ENCODE measurements at places on chromosomes 2 and 18.
A peak's percentile ranks its signal among the peaks of the same experiment; 100 is the strongest.

DNA sequence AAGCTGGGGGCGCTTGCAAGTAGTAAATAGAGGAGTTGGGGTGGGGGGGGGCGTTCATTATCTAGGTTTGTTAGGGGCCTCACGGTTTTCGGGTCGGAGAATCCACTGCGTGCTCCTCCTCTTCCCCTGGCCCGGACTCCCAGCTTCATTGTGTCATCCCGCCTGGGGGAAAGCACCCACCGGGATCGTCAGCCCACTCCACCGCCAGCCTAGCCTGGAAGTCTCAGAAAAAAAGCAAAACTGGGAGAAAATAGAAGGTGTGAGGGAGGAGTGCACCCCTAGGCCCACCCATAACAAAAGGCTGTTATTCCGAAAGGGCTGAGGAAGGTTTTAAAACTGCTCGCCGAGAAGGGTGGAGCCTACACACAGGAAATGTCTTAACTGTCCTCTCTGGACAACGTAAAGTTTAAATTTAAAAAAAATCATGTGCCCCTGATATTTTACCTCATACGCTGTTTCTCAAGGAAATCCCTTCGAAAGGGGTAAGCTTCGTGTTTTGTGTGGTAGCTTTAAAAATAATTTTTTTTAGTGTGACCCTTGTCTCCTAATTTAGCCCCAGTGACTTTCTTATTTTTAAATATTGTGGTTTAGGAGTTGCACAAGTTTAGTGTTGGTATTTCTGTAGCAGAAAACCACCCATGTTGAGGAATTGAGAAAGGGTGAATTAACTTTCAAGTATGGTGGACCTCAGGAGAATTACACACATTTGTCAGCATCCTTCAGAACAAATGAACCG lies 104.2 kb downstream of the SPTBN1 start:
- peak; percentile 85 for DNase-seq

DNA sequence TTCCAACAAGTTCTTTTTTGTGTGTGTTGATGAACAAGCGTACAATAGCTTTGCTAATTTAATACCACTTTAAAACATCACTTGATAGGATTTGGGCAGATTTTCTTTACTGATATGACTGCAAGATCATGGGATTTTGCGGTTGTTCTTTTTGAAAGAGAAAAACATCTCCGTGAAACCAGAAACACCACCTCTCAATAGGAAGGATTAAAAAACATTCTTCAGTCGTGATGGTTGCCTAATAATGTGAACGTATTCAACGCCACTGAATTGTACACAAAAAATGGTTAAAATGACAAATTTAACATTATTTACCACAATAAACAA lies 19.3 kb downstream of the RBMS1 start:
- no peak for DNase-seq

- peak; percentile 41 for DNase-seq
Measured at GRCh38 chr2:231222318-231223000, 24.0 kb downstream of the ARMC9 start.

DNA sequence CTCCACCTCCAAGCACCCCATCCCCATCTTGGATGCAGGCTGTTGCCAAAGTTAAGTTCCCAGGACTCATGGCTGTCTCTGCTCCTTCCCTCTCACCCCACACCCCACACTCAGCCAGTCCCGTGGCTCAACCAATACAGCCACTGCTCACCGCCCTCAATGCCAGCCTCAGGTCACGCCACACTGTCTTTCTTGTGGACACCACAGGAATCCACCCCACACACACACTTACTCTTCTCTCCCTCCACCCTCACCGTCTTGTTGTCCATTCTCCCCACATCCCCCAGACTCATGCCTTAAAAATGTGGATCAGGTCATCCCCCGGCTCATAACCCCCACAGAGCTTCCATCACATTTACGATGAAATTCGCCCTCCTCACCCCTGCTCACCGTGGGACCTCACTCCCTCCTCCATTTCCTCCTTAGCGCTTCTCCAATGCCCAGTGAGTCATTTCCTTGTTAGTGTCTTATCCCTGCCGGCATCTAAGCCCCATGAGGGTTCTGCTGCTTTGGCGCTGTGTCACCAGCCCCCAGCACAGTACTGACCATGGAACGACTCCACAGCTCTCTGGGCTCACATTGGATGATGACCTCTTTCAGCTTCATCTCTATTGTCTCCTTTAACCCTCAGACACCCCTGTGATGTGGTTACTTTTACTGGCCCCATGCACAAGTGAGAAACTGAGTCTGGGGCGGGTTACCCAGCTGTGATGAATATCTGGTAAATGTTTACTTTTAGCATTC lies 13.8 kb downstream of the MLPH start:
- peak; percentile 90 for DNase-seq

DNA sequence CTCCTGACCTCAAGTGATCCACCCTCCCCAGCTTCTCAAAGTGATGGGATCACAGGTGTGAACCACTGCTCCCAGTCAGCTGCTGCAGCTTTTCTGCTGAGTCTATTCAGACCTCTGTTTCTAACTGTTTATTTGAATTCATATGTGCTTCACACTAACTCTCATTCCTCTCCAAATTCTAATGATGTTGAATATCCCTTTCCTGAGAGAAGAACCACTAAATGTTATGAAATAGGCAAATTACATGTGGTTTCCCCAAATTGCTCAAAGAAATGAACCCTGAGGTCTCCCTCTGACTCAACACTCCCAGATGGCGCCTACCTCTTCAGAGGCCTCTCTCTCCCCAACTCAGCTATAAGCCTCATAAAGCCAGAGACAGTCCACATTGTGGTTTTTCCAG lies 98.6 kb downstream of the IRS1 start:
- peak; percentile 75 for DNase-seq

- DNase-seq = no peak
Measured at GRCh38 chr2:127194447-127194846, 25.7 kb downstream of the CYP27C1 start.

GRCh38 chr2:173282795-173283545 lies 71.7 kb upstream of the CDCA7 start:
- DNase-seq = no peak

DNA sequence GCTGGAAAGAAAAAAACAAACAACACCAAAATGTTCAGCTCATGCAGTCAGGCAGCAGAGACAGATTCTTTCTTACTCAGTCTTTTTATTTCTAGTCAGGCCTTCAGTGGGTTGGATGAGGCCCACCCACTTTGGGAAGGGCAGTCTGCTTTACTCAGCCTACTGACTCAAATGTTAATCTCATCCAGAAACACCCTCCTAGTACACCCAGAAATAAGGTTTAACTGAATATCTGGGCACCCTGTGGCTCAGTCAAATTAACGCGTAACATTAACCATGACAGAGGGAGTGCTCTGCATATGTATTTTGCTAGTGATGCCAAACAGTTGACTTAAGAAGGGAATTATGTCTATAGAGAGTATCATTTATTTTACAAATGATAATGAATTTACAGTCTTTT lies 401.6 kb downstream of the PARD3B start:
- DNase-seq = no peak

DNA sequence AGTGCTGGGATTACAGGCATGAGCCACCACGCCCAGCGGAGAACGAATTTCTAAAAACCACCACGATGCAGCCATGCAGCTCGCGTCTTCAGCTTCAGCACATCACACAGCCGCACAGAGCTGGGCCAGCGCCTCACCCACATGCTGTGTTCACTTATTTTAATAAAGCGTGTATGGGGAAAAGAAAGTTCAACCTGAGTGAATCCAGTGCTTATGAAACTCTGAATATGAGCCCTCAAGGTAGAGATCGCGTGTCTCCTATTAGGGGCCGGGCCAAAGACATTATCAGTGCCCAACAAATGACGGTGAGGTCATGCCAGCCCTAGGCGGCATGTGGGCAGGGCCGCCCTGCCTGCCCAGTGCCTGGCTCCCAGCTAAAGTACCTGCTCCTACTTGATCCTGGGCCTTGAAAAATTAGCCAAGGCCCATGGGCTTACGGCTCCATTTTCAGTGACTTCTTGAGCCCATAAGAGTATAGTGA lies 44.3 kb downstream of the SPRED2 start:
- no peak for DNase-seq

DNA sequence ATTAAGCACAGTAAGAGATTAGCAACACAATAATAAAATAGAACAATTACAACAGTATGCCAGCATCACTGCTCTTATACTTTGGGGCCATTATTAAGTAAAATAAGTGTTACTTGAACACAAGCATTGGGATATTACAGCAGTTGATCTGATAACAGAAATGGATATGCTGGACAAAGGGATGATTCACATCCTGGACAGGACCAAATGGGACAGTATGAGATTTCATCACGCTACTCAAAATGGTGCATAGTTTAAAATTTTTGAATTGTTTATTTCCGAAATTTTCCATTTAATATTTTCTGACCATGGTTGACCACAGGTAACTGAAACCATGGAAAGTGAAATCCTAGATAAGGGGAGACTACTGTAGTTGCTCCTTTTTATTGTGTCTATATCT lies 138.2 kb downstream of the UBR3 start:
- DNase-seq = peak; percentile 23

DNA sequence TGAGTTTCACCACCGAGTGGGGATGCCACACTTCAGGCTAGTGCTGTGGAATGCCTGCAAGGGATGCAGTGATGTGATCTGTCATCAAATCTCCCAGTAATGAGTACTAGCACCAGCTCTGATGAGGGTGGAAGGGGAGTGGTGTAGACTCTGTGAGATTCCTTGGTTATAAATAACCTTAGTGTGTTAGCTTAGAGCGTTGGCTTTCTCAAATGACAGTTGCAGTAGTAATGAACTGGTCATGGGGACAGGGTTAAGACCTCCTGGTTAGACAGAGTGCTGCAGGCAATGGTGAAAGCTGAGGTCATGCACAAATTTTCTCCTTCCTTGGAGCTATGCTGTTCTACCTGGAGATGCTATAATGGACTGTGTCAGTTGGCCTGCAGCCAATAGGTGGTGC lies 1063.4 kb upstream of the CRIM1 start:
- DNase-seq = no peak
